CD8-positive, alpha-beta memory T cell (primary cell): ENCODE measurements at places on chromosomes 1 and 21. TPM values are rescaled to one million over a fixed set of nuclear protein-coding genes. Genes with fewer than 3 reads are reported as not detected.
A peak's percentile ranks its signal among the peaks of the same experiment; 100 is the strongest.

DNA sequence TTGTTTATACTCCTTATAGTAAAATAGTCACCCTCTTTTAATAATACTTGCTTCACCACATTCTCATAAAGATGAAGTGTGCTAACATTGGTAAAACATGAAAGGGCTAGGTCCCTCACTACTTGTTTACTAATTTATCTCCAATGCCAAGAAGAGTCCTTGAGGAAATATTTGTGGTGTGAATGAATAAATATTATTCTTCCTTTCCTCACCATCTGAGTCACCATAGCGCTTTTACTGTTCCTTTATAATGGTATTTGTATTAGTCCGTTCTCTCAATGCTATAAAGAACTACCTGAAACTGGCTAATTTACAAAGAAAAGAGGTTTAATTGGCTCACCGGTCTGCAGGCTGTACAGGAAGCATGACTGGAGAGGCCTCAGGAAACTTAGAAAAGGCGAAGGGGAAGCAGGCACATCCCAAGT lies 222.8 kb upstream of the ZRANB2 start:
- DNase-seq: no peak

GRCh38 chr1:39657923-39658485 lies 13.9 kb downstream of the NT5C1A start:
- DNase-seq: peak; percentile 39

Gene FCRL5
- polyA plus RNA-seq: not detected

DNA sequence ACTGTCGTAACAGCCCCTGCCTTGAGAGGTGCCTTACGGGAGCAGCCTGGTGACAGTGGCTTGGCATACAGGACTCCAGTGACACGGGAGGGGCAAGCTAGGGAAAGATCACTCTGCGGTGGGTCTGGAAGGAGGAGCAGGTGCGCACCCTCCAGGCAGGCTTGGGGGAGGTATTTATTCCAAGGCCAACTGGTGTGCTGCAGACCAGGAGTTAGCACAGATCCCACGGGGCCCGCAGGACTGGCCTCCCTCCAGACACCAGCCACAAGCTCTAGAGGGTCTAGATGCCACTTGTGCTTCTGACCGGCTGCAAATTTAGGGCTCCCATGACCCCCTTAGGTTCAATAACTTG lies 22.1 kb downstream of the PSEN2 start:
- no peak for DNase-seq

DNA sequence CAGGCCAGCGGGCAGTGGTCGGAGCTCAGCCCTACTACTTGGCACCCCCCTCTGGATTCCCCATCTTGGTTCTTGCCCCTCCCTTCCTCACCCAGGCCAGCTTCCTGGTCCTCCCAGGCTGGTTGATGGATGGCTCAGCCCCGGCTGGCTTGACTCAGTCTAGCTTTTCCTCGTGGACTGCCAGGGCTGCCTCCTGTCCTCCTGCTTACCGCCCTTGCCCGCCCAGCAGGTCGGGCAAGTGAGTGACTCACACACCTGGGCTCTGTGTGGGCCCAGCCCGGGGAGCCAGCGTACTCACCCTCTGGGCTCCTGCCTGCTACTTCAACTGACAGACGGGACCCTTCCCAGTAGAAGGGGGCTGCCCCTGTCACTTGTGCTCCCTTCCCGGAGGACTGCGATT lies 19.5 kb upstream of the ARHGEF10L start:
- DNase-seq: no peak

DNA sequence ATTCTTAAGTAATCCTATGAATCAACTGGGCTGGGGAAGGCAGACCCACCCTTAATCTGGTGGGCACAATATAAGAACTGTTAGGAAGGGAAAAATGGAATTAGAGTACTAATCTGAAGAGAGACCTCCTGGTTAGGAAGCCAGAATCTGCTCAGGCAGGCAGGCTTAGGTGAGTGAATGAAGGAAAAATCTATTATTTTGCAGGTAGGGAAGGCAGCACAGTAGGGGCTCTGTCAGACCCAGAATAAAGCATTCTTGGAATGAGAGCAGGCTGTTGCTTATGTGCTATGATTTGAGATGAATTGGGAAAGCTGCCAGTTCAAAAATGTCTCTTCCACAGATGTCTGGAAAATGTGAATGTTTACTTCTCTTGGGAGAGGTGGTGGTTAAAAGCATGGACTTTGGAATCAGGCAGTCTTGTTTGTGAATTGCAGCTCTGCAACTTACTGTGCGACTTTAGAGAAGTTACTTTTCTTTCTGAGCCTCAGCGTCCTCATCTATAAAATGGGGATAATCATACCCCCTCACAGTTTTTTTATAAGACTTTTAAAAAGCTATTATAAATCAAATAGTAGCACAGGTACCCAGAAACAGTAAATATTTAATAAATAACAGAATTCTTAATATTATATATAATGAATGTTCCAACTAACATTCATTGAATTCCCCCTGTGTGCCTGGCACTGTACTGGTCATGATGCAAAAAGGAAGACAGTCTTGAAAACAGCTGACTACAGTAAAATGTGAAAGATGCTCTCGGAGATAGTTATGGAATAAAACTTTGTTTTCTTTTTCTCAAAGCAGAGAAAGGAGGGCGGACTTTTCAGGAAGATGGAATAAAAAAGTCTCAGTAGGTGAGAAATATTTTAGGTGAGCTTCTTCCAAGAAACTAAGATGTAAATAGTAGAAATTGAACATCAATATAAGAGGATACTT lies 15.3 kb upstream of the ZNF644 start:
- DNase-seq: no peak

- no peak for DNase-seq
Observed at GRCh38 chr1:175126347-175126746, 58.7 kb downstream of the TNN start.

Gene FCRL3
- polyA plus RNA-seq: 86.8 TPM

Gene S100A9
- polyA plus RNA-seq: 4.7 TPM

Gene OR2G6
- polyA plus RNA-seq: not detected

DNA sequence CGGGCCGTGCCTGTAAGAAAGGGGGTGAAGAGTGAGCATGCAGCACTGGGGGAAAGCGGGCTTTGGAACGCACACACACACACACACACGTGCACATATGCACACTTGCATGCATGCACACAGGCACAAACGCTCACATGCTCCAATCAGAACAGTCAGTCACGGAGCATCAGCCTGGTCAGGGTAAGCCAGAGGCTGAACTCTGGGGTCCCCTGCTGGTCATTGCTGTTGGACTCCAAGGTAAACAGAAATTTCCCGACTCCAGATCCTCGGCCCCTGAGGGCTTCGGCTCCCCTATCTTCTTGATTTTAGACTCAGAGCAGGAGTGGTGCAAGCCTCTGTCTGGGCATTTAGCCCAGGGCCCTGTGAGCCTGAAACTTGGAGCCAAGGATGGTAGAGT lies 54.2 kb downstream of the SYT2 start:
- DNase-seq: no peak

DNA sequence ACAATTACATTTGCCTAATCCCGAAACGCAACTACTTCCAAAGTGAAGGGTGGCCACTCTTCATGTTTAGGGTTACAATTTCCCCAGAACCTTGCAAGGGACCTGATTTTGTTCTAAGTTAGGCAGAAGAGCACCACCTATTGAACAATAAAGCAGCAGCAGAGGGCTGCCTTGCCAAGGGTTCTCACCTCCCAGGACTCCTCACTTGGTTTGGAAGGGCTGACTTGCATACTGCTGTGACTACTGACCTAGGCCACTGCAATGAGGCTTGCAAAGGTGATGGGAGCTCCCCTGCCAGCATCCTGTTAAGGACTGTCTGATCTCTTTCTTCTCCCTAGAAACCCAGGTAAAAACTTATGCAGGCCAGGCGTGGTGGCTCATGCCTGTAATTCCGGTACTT lies 14.2 kb downstream of the MTOR start:
- no peak for DNase-seq

DNA sequence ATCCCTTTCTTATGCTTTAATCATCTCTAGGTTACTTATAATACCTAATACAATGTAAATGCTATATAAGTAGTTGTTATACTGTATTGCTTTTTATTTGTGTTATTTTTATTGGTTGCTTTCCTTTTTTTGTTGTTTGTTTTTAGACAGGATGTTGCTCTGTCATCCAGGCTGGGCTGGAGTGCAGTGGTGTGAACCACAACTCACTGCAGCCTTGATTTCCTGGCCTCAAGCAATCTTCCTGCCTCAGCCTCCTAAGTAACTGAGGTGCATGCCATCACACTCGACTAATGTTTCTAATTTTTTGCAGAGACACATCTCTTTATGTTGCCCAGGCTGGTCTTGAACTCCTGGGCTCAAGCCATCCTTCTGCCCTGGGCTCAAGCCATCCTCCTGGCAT lies 26.9 kb downstream of the KRTAP19-8 start:
- no peak for DNase-seq

GRCh38 chr1:63523738-63524137 lies 413 bp downstream of the EFCAB7 start:
- no peak for DNase-seq

DNA sequence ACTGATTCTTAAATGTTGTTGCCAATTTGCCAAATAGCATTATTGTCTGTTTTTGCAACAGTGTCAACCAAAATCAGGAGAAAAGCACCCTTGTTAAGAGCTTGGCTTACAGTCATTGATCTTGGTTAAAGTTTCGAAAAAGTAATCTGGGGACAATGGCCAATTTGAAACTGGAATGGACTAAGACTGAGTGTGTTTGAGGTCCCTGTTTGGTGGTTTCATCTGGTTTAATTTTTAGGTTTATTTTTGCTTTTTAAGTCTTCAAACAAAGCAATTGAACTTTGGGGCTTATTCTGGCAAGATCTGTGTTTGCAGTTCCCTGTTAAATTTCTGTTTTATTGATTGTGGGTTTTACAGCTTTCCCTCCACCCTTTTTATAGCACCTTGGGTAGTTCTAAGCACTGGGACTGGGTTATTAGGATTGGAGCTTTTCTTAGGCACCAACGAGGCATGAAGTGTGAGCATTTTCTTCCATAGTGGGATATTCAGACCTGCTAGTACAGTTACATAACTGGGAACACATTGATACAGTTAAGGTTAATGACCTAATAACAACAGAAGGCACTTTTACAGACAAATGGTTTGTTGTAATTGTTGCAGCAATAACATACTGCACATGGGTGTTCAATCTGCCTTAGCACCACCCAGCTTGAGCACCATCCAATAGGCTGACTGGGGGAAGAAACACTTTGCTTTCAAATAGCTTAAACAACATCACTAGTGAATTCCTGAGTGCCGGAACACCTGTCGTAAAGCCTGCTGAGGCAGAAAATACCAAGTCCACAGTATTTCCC lies 40.6 kb upstream of the MAP10 start:
- DNase-seq: no peak

DNA sequence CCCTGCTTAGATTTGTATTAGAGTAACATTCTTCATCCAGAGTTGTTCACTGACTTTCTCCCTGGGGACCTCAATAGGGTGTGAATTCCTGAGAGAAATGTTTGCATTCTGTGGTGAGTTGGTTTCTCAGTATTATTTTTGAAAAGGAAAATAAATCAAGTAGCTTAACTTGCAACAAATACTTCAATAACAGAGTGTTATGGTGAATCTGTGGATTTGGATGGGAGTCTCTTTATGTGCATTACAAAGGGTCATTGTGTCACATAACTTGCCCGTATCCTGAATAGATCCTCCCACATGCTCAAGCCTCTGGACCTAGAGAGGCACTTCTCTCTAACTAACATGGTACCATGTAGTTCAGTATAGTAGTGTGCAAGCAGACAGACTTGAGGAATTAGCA lies 68.4 kb upstream of the IPO9 start:
- DNase-seq: no peak

GRCh38 chr1:10812387-10812915 lies 16.0 kb upstream of the CASZ1 start:
- no peak for DNase-seq

DNA sequence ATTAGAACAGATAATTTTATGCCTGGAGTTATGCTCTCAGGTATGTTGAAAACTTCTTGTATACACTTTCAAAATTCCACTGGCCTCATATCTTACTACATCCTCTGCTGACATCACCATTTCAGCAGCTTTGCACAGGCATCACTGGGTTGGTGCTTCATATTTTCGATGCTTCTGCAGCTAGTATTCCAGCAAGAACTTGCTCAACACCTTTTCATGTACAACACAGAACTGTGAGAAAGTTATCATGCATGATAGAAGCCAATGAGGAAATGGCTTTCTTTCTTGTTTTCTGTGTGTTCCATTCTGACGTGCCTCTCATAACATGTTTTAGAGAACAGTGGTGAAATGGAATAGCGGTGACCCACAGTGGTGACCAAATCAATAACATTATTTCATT lies 5.1 kb upstream of the GBP5 start:
- no peak for DNase-seq

Gene TNFSF18
- polyA plus RNA-seq: not detected

DNA sequence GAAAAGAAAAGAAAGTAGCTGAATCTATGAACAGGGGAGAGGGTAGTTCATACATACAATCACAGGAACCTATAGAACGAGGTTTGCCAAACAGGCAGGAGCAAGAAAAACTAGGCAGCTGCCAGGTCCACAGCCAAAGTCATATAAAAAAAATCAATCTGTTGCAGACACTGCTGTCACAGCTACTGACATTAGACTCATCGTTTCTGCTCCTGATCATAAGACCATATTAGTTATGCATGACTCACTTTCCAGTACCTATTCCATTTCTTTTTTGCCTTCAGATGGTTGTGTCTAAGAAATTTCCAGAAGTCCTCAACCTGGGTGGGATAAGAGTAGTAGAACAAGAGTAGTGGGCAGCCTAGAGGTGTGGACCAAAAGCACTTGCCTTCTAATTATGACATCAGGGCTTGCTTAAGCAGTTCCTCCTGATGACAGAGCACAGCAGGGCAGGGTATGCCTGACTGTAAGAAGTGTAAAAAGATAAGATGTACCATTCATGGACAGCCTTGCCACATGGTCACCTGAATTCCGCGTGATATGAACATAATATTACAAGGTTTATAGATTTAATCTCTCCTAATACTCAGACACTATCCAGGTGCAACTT lies 323.2 kb upstream of the SGIP1 start:
- DNase-seq: no peak

DNA sequence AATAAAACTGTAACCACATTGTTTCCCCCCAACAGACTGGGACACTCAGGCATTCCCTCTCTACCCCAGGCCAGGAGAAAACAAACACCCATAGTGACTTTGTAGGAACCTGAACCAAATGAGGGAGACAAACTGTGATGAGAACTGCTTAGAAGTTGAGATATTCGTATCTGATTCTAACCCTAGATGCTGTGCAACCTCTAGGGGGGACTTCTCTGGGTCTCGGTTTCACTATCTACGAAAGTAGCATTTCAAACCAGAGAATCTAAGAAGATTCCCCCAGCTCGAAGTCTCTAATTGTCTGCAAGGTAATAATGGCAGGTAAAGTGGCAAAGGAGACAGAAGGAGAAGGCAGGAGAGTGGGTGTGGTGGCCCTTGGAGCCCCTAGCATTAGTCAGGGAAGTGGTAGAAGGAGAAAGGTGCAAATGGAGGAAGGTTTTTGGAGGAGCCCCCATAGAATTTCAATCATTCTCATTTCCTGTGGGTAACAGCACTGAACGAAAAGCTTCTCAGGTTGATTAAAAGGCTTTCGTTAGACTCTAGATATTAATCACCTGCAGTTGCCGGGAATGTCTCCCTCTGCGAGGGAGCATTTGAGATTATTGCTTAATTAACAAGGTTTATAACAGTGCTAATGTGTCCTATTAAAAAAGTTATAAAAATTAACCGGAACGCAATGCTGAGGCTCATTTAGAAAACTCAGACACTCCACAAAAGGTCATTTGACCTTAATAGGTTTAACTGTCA lies 46.4 kb downstream of the BEND5 start:
- DNase-seq: no peak

Gene SMIM1
- 1.1 TPM for polyA plus RNA-seq

- no peak for DNase-seq
Observed at GRCh38 chr1:201253906-201254624, 29.2 kb upstream of the PKP1 start.
